NCI-H1105 treated with DMSO at 0.1 percent for 48 hours (cell line): ENCODE measurements at places on chromosomes 4 and X.

DNA sequence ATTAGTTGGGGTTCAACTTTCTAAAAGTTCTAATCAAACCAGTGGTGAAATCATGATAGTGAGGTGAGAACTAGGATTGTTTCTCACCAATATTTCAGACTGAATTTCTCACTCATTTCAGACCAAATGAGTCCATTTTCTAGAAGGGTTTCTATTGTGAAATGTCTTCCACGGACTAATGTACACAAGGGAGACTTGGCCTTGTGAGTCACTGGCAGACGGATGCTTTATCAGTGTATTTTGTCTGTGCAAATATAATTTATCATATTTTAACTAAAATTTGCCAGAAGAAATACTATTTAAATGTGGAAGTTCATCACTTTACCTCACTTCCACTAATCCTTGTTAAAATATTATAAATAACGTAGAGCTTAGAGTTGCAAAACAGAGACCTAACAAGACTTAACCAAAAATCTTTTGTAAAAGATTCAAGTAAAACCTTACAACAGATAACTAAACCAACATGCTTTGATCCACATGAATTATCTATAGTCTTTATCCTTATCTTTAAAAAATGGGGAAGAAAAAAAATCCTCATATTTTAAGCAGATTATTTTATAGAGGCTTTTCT, 506.0 kb upstream of the FAM241A start:
- no peak for DNase-seq

GRCh38 chr4:48078425-48078824, 55.6 kb downstream of the TXK start:
- DNase-seq = no peak

DNA sequence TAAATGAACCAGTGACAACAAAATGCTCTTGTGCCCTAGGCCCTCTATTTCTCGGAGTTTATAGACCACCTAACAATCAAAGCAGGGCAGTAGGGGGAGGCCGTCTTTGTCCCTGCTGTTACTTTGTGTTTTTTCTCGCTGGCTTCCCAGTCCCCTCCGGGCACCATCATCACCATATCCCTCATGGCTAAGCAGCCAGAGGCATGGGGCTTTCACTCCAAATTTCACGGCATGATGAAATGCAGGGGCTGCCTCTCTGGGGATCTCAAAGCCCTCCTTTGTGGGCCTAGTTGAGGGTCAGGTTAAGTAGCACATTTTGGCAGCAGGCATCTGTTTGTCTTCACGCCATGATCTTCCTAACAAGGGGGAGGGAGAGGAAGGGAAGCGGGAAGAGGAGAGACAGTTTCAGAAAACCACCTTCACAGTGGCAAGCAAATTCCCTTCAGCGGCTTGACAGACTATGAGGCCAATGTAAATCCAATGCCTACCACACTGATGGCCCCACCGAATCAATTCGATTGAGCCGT, 91.9 kb downstream of the ANOS1 start:
- no peak for DNase-seq

GRCh38 chrX:28312965-28313364, 274.3 kb upstream of the IL1RAPL1 start:
- DNase-seq = no peak

DNA sequence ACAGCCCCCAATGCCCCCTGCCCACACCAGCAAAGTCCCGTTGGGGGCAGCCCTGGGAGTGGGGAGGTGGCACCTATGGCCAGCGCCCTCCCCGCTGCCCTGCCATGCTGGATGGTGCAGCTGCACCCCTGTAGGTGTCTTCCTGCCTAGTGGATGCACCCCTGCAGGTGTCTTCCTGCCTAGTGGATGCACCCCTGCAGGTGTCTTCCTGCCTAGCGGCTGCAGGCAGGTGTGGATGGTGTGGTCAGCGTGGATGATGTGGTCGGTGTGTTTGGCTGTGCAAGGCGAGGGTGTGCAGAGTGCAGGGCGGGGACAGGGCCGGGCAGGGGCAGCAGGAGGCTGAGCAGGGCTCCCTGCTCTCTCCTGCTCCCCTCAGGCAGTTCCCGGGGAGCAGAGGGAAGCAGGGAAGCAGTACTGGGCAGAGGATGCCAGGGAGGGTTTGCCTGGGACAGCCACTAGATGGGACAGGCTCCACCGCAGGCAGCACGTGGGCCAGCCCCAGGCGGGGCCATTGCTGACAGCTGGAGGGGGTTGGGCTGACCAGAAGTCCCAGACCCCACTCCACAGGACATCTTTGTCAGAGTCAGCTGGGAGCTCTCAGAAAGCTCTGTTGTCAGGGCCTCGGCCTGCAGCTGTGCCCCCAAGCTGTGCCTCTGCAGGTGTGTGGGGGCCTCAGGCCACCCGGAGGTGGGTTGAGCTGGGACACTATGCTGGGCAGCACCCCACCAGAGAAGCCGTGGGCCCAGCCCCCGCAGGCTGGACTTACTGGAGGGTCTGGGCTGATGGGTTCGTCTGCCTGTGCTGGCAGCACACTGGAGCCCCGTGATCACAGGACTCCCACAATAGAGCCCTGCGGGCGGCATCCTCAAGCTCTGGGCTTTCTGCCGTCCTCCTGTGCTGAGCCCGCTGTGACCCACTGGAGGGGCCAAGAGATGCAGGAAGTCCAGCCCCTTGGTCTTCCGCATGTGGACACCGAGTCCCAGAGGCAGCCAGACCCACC, 23.7 kb downstream of the DOK7 start:
- DNase-seq = no peak

DNA sequence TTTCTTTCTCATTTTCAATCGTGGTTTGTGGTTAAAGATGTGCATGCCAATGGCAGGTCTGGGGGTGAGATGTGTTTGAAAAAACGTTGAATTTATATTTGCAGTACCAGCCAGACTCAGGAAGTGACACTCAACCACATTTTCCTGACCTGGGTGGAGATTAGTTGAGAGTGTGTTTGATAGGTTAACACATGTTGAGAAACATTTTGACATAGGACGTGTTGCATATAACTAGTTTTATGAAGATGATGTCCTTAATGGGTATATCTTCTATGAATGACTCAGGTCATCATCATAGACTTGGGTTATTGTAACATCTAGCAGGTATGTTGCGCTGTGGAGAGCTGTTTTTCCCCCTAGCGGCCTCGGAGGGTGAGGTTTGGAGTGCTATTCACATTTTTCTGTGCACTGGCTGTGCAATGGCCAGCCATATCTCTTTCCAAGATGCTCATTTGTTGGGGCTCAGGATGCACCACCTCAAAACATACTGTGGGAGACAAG, 21.7 kb upstream of the CD38 start:
- no peak for DNase-seq

DNA sequence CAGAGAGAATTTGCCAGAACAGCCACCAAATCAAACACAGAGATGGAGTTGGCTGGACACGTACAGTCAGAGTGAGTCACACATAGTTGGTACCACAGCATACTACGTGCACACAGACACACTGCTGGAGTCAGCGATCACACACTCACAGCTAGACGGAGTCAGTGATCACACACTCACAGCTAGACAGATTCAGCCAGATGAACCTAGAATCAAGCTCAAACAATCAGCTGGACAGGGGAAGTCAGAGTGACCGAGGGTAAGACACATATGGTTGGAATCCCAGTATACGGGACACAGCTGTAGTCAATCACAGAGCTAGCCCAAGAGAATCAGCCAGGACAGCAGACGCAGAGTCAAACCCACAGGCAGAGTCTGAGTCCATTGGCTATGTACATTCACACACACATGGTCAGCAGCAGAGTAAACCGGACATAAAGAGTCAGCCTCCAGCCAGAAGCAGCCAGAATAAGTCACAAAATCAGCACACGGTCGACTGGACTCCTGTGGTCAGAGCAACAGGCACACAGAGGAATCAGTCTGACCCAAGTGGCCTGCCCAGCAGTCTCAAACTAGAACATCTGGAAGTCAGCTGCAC, 4.6 kb downstream of the SLC38A5 start:
- no peak for DNase-seq

- DNase-seq = no peak
Observed at GRCh38 chr4:75099321-75099720, 166.4 kb downstream of the PARM1 start.

GRCh38 chr4:86967073-86967472, 32.3 kb downstream of the AFF1 start:
- no peak for DNase-seq

GRCh38 chrX:133660281-133660680, 245.0 kb upstream of the GPC4 start:
- DNase-seq = no peak

- DNase-seq = peak; percentile 31
Observed at GRCh38 chr4:147090486-147090885, 144.8 kb upstream of the TTC29 start.

- no peak for DNase-seq
Observed at GRCh38 chrX:37781081-37781480, 1.2 kb downstream of the CYBB start.

DNA sequence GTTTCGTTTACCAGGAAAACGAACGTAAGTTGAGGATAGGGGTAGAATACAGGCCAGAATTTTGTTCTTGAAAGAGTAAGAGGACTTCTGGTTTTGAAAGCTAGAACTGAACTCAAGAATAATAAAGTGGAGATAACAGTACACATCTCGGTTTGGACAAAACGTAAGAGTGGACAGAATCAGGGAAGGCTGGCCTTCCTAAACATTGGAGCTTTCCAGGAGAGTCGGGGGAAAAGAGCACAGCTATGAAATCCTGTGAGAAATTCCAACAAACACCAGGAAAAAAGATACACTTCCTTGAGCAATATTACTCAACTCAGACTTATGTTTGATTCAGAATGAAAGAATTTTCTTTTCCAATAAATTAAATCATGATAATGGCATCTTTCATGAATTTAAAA, 1.2 kb downstream of the CTSO start:
- DNase-seq = no peak

- no peak for DNase-seq
Observed at GRCh38 chrX:43065978-43066377, 288.0 kb upstream of the PPP1R2C start.

DNA sequence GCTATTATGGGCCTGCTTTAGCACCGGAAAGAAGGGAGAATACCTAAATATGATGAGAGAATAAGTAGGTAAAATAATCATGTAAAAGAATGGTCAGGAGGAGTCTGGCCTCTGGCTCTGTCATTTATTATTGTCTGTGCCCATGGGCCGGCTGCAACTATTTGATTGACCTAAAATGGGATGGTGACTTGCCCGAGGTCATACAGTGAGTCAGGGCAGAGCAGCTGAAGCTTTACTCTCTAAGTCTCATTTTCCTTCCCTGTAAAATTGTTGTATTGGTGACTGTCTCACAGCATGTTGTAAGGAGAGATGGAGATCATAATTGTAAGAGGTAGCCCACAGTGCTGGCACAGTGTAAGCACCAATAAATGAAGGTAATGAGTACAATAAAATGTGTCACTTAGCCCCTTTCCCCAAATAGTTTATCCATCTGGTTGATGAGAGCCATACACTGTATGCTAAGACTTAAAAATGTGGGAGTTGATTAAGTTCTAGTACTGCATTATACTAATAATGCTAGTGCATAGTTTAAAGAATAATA, 39.6 kb downstream of the RUFY3 start:
- DNase-seq = no peak

DNA sequence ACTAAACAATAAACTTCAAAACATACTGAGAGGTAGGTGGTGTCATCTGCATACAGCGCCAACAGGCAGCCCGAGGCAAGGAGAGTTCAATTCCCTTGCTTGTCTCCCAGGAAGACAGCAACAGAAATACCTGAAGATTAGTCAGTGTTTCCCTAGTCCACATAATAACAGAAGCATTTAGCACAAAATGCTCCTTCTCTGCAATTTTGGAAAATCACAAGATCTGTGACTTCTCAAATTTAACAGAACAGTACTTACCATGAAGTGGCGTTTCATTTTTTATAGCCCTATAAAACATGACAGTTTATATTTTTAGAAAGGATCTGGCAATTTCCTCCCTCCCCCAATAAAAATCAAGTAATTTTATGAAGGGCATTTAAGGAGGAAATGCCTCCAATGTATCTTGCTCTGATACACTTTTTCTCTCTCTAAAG, 67.1 kb upstream of the MYOZ2 start:
- DNase-seq = no peak

DNA sequence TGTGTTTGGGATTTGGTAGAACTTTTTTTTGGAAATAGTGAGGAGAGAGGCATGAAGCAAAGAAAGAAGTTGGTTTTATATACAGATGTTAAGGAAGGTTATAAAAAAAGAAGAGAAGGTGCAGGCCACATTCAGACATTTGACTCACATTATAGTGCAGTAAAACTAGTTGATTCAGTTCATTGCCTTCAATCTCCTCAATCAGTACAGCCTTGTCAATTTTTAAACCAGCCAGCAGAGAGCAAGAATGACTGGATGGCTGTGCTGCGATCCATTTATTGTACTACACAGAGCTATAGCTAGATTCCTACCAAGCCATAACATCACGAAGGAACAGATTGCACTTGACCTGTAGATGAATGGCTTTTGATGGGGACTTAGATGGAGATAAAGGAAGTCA, 79.7 kb upstream of the LSM6 start:
- no peak for DNase-seq

DNA sequence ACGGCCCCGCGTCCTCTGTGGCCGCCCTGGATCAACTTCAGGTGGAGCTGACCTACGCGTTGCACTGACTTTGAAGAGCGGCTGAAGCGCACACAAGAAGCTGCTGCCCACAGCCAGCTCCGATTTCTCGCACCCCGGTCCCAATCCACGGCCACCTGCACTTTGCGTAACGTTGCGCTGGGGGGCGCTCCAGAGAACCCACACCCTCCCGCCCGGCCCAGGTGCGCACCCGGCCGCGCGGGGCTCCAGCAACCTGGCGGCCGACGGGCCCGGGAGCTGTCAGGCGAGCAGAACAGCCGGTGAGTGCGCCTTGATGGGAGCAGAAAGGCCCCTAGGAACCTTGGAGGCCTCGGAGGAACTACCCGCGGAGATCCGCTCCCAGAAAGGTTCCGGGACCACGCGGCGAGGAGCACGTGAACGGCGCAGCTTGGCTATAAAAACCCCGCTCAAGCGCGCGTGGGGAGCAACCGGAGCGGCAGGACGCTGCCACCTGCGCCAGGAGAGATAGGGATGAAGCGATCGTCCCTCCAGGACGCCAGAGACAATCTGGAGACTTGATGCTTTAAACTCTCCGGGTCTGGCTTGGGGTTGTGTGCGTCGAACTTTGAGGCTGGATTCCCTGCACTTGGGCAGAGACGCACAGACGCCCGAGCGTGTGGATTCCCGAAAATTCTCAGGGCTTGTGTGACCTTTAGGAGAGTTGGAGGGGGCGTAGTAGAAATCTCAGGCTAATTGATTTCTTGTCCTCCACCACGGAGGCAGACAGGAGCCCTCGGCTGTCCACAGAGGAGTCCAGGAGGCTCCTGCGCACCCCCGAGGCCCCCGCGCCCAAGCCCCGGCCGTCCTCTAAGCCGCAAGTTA, 591 bp upstream of the NWD2 start:
- no peak for DNase-seq

DNA sequence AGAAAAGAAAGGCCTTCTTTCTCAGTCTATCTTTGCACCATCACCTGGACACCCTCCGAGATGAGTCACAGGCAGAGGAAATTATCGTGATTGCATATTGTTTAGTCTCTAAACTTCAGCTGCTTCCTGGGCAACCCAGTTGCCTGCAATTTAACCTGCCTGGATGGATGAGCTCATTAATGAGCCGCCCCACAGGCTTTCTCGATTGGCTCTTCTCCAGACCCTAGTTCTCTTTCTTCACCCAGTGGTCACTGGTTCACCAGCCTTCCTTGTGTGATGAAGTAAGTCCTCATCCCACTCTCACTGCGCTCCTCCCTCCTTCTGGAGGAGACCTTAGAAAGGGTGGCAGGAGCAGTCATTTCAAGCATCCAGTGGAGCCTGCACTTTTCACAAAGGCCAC, 94.4 kb downstream of the SOWAHB start:
- DNase-seq = peak; percentile 24
